Ovary (tissue), 10 donors: ENCODE measurements at places on chromosomes 2 and 18. TPM values are rescaled to one million over a fixed set of nuclear protein-coding genes. Genes with fewer than 3 reads are reported as not detected.

DNA sequence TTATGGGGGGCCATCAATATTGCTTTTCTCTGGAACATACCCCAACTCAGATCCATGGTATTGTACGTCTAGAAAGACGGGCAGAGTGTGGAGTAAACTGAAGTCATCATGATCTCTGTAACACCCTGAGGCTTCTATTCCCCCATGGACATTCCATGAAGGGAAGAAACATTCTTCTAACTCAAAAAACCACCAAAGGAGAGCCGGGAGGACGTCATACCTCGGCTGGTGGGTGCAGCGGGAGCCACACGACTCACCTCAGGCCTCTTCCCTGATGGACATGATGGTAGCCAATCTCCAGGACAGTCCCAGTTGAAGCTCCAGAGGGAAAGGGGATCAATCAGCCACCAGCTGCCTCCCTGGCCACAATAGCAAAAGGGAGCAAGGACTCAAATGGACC, 127.3 kb downstream of the MREG start:
- H3K27ac ChIP-seq: no peak overlapping the region
- no peaks in the 10 kb centered on the region for H3K4me1 ChIP-seq
- DNase-seq: no peak
- H3K4me3 ChIP-seq: no peak overlapping the region

The NYAP2 gene
- not detected for total RNA-seq

DNA sequence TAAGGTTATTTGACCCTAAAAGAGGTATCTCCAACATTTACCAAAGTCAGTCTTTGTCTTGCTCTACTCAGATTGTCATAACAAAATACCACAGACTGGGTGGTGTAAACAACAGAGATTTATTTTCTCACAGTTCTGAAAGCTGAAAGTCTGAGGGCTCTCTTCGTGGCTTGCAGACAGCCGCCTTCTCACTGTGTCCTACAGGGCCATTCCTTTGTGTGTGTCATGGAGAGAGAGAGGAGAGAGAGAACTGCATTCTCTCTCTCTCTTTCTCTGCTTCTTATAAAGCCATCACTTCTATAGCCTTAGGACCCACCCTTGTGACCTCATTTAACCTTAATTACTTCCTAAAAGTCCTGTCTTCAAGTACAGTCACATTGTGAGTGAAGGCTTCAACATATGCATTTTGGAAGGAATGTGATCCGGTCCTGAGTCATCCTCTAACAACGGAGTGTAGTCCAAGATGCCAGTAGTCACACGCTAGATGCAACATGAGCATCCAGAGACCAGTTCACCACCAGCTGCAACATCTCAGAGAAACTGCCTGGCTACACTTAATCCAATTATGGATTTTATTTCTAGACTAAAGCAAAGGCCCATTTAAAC, 130.2 kb downstream of the CD226 start:
- no peaks in the 10 kb centered on the region for H3K27me3 ChIP-seq
- DNase-seq: no peak
- H3K36me3 ChIP-seq: no peaks in the 10 kb centered on the region
- no peak overlapping the region for H3K4me3 ChIP-seq
- H3K27ac ChIP-seq: no peak overlapping the region

The CXCR4 gene
- total RNA-seq: 14.4 TPM

DNA sequence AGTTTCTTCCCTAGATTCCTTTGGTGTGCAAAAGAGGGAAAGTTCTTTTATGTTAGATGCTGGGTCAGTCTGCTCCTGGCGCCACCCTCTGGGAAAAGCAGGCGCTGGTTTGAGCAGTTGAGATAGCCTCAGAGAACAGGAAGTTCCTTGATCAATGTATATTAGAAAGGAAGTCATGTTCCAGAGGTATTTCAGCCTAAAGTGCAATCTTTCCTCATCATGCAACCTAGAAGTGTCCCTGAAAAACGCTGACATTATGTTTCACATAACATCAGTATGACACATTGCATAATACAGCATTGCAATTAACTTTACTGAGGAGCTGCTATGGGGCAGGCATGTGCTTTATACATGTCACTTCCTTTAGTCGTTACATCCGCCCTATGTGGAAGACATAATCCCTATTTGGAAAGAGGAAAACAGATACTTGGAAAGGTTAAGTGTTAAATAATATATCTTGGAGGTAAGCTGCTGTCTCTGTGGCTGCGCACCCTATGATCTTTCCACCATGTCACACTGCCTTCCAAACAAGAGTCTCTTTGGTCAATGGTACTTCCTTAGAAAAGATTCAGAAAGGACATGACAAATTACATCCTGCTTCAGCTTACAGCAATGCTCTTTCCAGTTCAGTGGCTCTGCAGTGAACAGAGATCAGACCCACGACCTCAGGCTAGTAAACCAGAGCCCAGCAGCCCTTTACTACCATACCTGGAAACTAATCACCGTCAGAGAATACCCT, 369.7 kb downstream of the RAD51AP2 start:
- peak; percentile 13 for DNase-seq
- H3K27me3 ChIP-seq: no peaks in the 10 kb centered on the region
- H3K4me1 ChIP-seq: no peaks in the 10 kb centered on the region

The NPHP1 gene
- 7.4 TPM for total RNA-seq

The SMC6 gene
- total RNA-seq: 11.9 TPM

GRCh38 chr2:197176522-197176921, 134.1 kb downstream of the ANKRD44 start:
- H3K27ac ChIP-seq: no peak overlapping the region
- no peak for DNase-seq
- H3K27me3 ChIP-seq: no peaks in the 10 kb centered on the region
- H3K4me1 ChIP-seq: no peaks in the 10 kb centered on the region
